Kidney capillary endothelial cell (primary cell): ENCODE measurements at places on chromosomes 5 and 9.

- no peak for DNase-seq
Observed at GRCh38 chr5:44372028-44372427, 17.2 kb downstream of the FGF10 start.

GRCh38 chr9:72399391-72399790 is 34.4 kb upstream of the ZFAND5 start:
- no peak for DNase-seq

DNA sequence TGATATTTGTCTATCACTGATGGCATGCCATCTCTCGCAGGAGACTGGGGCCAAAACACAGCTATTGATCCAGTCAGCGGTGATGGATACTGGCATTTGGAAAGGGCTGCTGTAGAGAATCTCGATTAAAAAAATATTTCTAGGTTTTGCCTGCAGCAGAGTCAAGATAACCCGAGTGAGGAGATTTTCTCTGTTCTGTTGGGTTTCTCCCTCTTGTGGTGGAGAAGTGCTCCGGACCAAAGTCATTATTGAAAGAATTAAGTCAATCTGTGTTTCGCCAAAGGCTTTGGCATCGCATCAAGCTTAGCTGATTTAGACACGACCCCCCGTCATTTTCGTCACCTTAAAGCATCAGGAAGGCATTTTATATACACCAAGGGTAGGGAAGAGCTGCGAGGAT is 97.1 kb upstream of the IRX2 start:
- DNase-seq, result no peak

DNA sequence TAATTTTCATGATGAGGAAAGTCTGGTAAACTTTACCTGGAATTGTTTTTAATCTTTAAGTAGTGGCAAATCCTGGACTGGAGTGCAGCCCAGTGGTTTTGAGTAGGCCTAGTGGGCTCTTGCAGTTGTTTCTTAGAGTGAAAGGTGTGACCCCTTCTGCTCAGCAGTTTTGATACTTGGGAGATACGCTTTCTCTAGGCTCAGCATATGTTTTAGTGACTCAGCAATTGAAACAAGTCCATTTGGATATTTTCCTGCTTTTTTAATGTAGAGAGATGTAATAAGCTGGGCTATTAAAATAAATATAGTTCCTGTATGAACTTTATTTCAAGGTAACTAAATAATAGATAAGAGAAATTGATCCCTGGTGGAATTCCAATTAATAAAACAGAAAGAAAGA is 6.0 kb downstream of the POLR3G start:
- DNase-seq, result no peak

DNA sequence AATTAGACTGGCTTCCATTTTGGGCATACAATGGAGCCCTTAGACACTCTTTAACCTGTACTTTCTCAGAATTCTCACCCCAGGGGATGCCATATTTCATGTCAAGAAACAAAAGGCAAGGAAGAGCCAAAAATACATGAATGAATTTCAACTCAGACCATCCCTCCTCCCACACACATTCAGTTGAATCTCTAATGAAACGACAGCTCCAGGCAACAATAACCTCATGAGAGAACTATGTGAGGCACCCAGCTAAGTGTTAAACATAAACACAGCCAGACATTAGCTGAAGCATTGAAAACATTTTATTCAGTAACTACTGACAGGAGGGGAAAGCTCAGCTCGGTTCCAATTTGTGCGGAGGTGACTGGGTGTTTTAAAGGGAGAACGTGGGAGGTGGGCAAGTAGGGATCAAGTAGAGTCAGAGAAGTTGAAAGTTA is 1359.1 kb upstream of the CDH9 start:
- no peak for DNase-seq

DNA sequence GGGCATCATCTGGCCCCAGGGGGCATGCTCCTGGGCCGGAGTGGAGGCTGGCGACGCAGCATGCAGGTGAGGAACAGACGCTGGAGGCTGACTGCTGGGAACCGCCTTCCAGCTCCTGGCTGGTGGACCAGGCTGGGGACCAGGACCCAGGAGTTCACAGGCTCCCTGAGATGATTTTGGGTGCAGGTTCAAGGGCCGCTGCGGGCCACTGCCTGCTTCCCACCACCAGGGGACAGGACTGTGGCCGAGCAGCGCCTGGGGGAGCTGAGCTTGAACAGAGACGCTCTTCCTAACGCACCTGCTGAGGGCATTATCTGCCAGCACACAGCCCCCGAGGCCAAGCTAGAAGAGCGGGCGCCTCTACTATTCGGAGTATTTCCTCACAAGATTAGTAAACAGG is 132.1 kb upstream of the RAPGEF1 start:
- no peak for DNase-seq
